Upper lobe of left lung (tissue), 6 donors: ENCODE measurements at places on chromosomes 2 and 18. TPM values are rescaled to one million over a fixed set of nuclear protein-coding genes. Genes with fewer than 3 reads are reported as not detected.
A peak's percentile ranks its signal among the peaks of the same experiment; 100 is the strongest.

DNA sequence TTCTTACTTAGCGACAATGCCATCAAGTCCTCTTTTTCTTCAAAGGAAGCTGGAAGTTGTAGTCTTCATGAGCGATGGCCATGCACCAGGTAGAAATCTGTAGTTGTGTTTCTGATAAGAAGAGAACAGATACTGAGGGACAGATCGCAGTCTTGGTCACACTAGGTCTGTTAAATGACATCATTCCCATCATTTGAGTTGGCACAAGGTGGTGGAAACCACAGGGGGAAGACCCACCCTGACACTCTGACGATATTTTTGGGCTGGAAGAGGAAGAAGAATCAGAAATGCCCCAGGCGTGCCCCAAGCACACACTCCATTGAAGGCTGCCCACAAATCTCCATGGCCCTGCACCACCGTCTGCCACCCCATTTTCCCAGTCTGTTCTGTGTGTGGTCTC is 89.0 kb upstream of the BOD1L2 start:
- no peaks in the 10 kb centered on the region for H3K27me3 ChIP-seq
- DNase-seq: no peak
- no peaks in the 10 kb centered on the region for H3K4me1 ChIP-seq
- no peak overlapping the region for H3K27ac ChIP-seq
- no peaks in the 10 kb centered on the region for H3K36me3 ChIP-seq

The CYP1B1 gene
- 22.0 TPM for total RNA-seq

DNA sequence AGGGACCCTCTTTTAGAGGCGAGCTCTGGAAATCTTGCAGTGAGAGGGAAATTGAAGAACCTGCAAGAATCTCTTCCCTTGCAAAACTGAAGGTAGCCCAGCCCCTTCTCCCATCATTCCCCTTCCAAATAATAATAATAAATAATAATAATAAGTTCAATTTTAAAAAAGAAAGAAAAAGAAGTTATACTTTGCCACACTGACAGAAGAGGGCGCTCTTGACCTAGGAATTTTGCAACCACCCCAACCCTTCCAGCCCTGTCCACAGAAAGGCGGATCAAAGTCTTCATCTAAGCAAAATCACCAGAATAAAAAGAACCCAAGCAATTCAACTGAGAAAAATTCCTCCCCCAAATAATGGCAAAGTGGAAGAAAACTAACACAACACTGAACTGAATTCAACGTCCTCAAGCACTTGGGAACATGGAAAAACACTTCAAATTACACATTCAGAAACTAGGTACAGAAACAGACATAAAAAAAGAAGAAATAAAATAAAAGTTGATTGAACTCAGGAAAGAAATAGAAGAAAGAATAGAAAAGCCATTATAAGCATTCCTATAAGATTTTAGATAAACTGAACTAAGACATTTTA is 98.9 kb upstream of the GLS start:
- no peaks in the 10 kb centered on the region for H3K4me1 ChIP-seq
- peak; percentile 43 for DNase-seq
- no peaks in the 10 kb centered on the region for H3K27me3 ChIP-seq
- no peak overlapping the region for H3K4me3 ChIP-seq

DNA sequence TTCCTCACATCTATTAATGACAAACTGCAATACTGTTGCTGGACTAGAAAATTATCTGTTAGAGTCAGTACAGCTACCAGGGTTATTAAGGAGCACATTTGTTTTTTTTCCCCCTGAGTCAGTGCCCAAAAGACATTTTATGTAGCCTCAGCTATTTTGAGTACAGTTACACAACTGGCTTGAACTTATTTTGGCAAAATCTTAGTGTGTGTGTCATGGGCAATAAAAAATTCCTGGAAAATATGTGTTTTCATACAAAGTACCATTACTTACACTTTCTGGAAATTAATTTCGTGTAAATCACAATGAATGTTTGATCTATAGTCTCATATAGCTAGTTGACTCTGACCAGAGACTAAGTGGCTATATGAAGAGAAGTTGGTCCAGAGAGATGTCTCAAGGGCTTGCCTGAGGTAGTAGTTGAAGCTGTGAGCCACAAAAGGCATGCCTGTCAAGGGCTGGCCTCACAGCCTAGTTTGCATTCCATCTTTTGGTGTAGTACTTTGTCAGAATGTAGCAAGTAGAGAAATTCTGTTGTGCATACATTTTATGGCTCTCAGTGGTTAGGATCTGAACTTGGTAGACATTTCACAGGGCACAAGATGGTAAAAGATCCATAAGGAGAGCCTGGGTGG is 283.4 kb downstream of the MTX2 start:
- H3K27ac ChIP-seq: no peak overlapping the region
- H3K36me3 ChIP-seq: no peaks in the 10 kb centered on the region
- DNase-seq: no peak
- H3K4me3 ChIP-seq: no peak overlapping the region

The TMEM185B gene
- 29.3 TPM for total RNA-seq

DNA sequence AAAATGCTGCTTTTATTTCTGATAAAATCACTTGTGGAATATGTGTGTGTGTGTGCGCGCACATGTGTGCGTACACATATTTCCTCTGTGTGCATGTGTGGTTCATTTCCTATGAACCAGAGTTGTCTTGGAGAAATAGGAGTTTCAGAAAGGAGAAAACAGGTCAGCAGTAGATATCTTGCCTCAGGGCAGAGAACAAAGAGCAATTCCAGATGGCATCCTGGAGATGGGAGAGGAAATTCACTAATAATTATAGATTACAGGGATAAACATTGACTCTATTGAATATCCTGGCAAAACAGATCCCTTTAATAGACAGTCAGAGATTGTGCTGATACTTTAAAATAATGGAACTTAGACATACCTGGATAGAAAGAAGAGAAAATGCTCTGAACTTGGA is 298.0 kb downstream of the TRIB2 start:
- no peaks in the 10 kb centered on the region for H3K4me1 ChIP-seq
- no peaks in the 10 kb centered on the region for H3K36me3 ChIP-seq
- no peak overlapping the region for H3K27ac ChIP-seq
- no peak overlapping the region for H3K4me3 ChIP-seq

DNA sequence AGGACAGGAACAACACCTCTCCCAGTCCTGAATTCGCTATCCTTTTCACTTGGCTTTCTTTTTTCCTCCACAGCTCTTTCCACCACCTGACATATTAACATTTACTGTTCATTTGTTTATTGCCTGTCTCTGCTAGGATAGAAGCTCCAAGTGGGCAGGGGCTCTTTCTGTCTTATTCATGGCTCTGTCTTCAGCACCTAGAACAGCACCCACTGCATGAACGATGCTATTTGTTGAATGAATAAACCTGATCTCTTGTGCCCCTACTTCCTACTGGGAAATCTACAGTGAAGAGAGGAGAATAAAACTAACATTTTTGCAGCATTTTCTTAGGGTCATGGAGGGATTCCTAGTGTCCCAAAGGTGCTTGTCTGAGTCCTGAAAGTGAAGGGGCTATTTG is 24.4 kb upstream of the GAREM2 start:
- no peaks in the 10 kb centered on the region for H3K27me3 ChIP-seq
- peaks cover 10% of the 10 kb centered on the region for H3K4me1 ChIP-seq
- no peak for DNase-seq
- H3K36me3 ChIP-seq: no peaks in the 10 kb centered on the region

DNA sequence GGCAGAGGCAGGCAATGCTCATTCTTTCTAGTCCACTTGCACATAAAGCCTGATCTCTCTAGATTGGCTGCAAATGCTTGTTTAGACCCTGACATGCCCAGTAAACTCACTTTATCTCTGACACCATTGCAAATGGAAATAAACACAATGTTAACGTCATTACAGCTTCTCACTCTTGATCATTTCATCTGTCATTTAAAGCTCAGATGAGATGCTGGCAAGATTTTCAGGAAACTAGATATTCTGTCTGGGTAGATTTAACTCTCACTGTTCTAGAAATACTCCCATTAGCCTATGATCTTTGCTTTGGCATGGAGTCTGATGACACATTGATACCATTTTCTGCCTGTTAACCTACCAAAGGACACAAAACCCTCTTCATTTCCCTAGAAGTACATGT is 320.7 kb upstream of the HNRNPA3 start:
- H3K27ac ChIP-seq: no peak overlapping the region
- H3K27me3 ChIP-seq: no peaks in the 10 kb centered on the region
- H3K36me3 ChIP-seq: no peaks in the 10 kb centered on the region

- DNase-seq: no peak
- H3K4me1 ChIP-seq: peaks cover 28% of the 10 kb centered on the region
- no peaks in the 10 kb centered on the region for H3K36me3 ChIP-seq
Observed at GRCh38 chr2:24515335-24515734, 24.3 kb downstream of the NCOA1 start.

GRCh38 chr2:127763776-127764175 is 47.2 kb downstream of the WDR33 start:
- H3K27me3 ChIP-seq: no peaks in the 10 kb centered on the region
- H3K36me3 ChIP-seq: peaks cover 17% of the 10 kb centered on the region
- H3K27ac ChIP-seq: no peak overlapping the region

- no peaks in the 10 kb centered on the region for H3K36me3 ChIP-seq
- no peak overlapping the region for H3K4me3 ChIP-seq
- H3K4me1 ChIP-seq: no peaks in the 10 kb centered on the region
- no peak for DNase-seq
- no peaks in the 10 kb centered on the region for H3K27me3 ChIP-seq
Observed at GRCh38 chr2:41621095-41621494, 426.7 kb upstream of the PKDCC start.

DNA sequence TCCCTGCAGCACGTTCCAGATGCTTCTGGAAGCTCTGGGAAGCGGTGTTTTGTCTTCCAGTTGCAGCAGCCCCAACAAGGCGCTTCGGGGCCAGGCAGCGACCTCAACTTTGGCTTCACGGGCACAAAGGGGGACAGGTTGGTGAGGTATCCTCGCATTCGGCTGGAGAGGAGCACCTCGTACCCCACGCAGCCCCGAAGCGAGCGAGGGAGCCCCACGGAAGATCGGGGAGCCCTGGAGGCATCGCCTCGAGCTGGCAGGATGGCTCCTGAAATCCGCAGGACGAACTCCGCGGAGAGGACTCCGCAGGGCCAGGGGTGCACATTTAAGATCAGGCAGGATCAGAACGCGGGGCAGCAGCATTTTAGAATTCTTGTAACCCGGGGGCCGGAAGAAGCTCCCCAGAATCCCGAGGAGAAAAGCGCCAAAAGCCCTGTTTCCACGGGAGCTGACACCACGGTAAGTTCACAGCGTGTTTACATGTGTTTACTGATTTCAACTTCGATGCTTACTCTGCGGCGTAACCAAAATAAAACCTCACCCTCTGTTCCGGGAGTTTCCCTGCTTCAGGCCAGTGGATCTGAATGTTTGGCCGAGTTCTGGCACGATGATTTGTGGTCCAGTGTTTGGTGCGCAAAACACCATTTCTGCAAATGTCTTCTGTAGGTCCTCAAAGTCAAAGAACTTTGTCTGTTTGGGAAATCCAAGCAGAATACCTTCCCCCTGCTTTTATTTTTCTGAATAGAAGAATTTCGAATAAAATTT is 212.5 kb downstream of the NEDD4L start:
- H3K4me3 ChIP-seq: no peak overlapping the region
- no peaks in the 10 kb centered on the region for H3K27me3 ChIP-seq
- H3K27ac ChIP-seq: no peak overlapping the region
- H3K36me3 ChIP-seq: peaks cover 11% of the 10 kb centered on the region

GRCh38 chr2:191220671-191221070 is 24.5 kb upstream of the MYO1B start:
- H3K36me3 ChIP-seq: no peaks in the 10 kb centered on the region
- H3K4me1 ChIP-seq: peaks cover 25% of the 10 kb centered on the region
- no peak overlapping the region for H3K27ac ChIP-seq
- no peak for DNase-seq
- H3K4me3 ChIP-seq: no peak overlapping the region

The MTLN gene
- 81.3 TPM for total RNA-seq

GRCh38 chr18:61628085-61628484 is 264.7 kb downstream of the RNF152 start:
- no peak for DNase-seq
- H3K27ac ChIP-seq: no peak overlapping the region
- H3K27me3 ChIP-seq: no peaks in the 10 kb centered on the region
- no peaks in the 10 kb centered on the region for H3K4me1 ChIP-seq
- no peaks in the 10 kb centered on the region for H3K36me3 ChIP-seq

DNA sequence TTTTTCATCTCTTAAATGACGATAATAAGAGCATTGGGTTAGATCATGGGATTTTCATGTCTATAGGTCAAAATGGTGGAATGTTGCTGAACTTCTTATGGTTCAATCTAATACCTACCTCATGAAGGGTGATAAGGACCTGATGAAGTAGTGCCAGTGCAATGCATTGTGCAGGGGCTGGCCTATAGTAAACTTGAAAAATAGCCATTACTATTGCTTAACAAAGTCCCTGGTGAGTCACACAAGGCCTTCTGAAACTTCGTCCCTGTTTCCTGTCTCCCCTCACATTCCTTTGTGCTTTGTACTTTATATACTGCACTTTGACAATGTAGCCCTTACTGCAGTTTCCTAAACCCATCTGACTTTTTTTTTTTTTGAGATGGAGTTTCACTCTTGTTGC is 515.9 kb downstream of the SLC4A3 start:
- no peak overlapping the region for H3K4me3 ChIP-seq
- H3K4me1 ChIP-seq: no peaks in the 10 kb centered on the region
- H3K27me3 ChIP-seq: no peaks in the 10 kb centered on the region
- H3K36me3 ChIP-seq: no peaks in the 10 kb centered on the region
- H3K27ac ChIP-seq: no peak overlapping the region

DNA sequence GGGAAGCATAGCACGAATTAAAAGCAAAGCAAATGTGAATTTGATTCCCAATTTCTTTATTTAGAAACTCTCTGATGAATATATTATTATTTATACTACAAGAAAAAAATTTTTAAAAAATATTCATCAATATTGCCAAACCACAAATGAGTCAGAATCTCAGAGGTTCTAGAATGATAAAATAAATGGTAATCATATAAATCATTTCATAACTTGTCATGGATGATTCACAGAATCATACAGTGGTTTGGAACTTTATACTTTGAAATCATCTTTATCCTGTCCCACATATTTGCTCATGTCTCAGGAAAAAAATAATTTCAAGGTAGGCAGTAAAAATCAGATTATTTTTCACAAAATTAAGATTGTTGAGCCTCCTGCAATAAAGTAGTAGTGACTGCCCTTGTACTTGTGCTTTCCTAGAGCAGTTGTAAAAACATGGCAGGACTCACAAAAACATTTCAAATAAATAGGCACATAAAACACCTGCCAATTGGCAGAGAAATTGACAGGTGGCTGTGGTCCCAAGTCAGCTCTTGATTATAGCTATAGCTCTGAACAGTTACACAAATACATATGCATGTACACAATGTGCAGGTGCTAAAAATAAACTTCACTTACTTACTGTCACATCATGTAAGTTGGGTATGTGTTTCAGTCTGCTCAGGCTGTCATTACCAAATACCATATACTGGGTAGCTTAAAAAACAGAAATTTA is 273.9 kb upstream of the SESTD1 start:
- no peak overlapping the region for H3K4me3 ChIP-seq
- H3K27me3 ChIP-seq: no peaks in the 10 kb centered on the region
- H3K4me1 ChIP-seq: peaks cover 11% of the 10 kb centered on the region
- DNase-seq: no peak
- no peak overlapping the region for H3K27ac ChIP-seq

- H3K4me3 ChIP-seq: no peak overlapping the region
- no peak overlapping the region for H3K27ac ChIP-seq
- no peak for DNase-seq
- peaks cover 46% of the 10 kb centered on the region for H3K4me1 ChIP-seq
- H3K27me3 ChIP-seq: no peaks in the 10 kb centered on the region
- no peaks in the 10 kb centered on the region for H3K36me3 ChIP-seq
Observed at GRCh38 chr2:69635432-69635831, 8.1 kb downstream of the AAK1 start.

- H3K27ac ChIP-seq: no peak overlapping the region
- H3K4me3 ChIP-seq: no peak overlapping the region
- no peak for DNase-seq
- H3K27me3 ChIP-seq: no peaks in the 10 kb centered on the region
Observed at GRCh38 chr2:86499326-86499725, 58.2 kb downstream of the KDM3A start.

The C2orf80 gene
- total RNA-seq: not detected
